ENCODE measurements at places on chromosomes 7 and 10.

DNA sequence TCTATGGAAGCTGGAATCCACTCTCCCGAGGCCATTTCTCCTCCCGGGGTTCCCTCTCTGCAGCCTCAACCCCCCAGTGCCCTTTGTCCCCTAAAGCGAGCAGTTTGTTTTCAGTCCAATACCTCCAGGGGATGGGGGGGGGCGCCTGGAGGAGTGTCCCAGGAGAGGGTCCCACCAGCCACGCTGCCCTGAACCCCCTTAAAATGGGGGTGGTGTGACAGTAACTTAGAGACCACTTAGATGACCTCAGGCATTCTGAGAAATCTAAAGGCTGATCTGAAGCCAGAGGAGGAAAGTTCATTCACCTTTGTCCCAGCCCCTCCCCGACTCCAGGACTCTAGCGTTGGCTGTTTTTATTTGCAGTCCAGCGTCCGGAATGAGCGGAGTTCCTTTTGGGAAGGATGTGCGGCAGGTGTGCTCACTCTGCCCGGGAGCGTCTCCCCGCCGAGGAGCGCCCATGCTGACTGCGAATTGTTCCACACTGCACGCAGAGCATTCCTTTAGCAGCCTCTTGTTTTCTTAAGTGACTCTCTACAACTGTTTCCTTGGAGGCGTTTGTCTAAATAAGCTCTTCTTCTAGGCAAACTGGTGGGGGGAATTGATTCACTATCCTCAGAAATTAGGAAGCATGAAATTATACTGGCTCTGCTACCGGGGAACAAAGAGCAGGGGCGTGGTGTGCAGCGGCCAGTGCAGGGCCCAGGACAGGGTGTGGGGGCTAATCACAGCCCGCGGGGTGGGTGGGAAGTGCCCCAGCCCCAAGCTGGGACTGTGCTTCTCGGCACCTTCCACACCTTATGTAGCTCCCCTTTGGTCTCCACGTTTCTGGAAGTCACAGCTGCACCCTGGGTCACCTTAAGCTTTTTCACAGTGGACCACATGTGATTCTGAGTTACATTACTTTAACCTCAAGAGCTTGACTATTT, 46.3 kb downstream of the SYPL1 start:
- DNase-seq: no peak

DNA sequence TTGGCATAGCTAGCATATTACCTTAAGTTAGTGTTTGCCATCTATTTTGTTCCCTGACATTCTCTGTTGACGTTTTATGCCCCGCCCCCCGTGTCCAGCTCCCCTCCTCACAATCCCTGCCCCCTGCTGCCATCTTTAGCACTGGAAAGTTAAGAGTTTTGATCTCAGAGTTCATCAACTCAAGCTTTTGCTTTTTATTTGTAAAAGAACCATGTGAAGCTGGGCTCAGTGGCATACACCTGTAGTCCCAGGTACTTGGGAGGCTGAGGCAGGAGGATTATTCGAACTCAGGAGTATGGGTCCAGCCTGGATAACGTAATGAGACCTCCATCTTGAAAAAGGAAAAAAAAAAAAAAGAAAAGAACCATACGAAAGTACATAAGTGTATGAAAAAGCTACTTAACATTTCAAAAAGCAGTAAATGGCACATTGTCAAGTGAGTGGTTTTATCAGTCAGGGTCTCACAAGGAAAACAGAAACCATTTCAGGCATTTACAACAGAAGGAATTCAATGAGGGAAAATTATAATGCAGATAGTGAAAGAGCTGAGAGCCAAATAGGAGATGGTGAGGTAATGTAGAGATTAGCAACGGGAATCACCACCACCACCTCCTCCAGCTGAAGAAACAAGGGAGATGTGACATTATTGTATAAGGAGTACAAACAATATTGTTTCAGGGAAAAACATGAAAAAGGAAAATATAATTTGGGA, 64.9 kb downstream of the MCU start:
- no peak for DNase-seq

- DNase-seq: no peak
Measured at GRCh38 chr7:2048006-2048405, 184.7 kb downstream of the MAD1L1 start.

- DNase-seq: no peak
Measured at GRCh38 chr7:135189221-135189662, 18.7 kb upstream of the CYREN start.

GRCh38 chr7:36711256-36711655, 13.0 kb downstream of the AOAH start:
- DNase-seq: no peak

DNA sequence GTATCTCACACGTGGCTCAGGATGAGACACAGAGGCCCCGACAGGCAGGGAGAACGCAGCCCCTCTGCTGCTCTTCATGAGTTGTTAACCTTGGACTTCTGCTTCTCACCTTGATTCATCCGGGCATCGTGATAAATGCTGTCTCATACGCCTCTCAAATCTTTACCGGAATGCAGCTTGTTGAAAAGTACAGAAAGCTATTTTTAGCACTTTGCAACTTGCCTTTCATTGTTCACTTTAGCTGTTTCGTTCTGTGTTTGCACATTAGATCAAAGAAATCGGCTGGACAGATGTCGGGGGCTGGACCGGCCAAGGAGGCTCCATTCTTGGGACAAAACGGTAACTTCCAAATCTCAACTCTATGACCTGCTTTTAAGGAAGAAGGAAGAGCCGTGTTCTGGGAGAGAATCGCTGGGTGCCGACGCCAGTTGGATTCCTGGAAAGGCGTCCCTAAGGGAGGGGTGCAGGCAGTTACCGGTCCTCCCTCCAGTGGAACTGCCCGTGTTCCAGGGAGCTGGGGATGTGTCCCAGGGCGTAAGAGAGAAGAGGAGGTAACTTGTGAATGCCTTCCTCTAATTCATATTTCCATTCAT, 49.3 kb downstream of the PFKP start:
- no peak for DNase-seq

DNA sequence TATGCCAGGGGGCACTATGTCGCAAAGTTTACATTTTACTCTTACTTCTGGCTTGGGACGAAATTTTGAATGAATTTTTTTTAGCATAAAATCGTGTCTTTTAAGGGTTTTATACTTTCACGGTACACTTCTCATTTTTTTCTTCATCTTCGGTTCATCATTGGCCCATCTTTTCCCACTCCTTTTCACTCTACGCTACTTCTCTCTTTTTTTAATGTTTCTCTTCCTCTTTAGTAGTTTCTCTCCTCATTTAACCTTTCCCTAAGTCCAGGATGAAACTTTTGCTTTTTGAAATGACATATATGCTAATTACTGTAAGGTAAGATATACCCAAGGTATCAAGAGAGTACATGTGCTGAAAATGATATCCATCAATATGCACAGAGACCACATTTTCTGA, 39.5 kb downstream of the C7orf33 start:
- DNase-seq: no peak

DNA sequence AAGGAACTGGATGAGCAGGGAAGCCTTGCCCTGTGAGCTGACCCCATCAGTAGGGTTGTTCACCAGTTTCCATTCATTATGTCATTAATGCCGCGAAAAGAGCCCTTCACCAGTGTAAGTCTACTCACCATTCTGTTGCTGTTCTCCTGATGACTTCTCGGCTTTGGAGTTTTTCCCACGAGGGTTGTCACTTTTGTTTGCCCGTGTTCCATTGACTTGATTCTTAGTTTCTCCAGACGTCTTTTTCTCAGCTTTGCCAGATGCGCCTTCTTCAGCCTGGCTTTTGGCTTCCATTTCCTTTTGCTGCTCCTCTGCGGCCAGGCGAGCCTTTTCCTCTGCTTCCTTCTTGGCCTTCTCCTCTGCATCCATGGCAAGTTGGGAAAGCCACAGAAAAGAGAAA, 128.8 kb downstream of the PPP1R17 start:
- DNase-seq: no peak

- no peak for DNase-seq
Measured at GRCh38 chr7:112410092-112410491, 40.2 kb upstream of the IFRD1 start.

DNA sequence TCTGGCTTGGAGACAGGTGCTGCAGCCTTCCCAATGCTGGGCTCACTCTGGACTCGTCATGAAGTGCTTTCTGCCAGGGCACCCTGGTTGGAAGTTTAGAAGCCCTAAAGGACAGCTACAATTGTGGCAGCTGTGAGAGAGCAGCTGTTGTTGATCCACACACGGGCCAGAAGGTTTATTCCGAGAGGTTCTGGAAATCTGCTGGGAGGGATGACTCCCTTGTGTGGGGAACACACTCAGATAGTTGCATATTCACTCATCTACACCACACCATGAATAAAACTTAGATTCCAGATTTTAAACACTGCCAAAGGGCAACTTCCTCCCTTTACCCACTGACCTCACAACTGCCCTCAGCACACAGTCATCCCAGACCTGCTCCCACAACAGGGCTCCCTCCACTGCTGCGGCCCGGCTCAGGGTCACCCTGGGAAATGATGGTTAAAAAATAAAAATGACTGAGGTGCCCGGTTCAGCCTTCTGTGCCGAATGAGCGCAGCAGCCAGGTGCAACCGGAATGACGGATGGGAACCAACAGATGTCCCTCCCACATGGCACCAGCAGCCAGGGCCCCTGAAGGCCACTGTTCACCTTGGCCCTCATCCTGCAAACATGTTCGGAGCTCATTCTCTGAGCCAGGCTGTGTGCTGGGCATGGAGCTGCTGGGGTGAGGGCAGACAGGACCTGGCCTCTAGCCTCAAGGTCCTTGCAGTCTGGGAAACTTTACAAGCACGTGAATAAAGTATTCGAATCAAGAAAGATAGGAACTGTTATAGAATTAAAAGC, 40.2 kb downstream of the ASB13 start:
- no peak for DNase-seq

DNA sequence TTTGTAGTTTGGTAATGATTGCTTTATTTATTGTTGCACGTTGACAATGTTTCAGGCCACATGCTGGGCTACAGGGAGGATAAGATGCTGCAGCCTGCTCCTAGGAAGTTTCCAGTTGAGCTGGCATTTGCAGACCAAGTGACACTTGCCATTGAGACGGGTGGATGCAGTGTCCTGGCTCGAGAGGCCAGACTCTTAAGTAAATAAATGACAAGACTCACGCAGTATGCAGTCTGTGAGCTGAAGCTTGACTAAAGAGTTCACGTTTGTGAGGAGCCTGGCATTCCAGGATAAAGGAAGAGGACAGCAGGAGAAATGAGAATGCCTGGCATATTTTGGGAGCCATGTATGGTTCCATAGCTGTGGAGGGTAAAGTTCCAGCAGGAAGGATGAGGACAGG, 105.8 kb downstream of the BAMBI start:
- DNase-seq: no peak

GRCh38 chr10:98967601-98968000, 268.1 kb downstream of the HPSE2 start:
- DNase-seq: no peak

DNA sequence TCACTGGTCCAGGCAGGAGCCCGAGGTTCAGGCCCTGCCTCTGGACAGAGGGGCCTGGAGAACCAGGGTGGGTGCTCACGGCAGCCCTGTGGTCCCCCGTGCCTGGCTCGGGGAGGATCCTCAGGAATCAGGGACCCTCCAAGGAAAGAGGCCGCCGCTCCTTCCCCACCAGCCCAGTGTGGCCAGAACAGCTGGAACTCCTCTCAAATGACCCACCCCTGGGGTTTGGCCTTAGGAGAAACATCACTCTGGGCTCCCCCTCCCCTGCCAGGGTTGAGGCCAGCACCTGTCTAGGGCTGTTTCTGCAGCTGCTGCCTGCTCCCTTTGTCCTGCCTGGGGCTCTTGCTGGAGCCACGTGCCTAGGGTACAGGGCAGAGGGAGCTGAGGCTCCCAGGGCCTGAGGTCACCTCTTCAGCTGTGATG, 161.0 kb downstream of the RNF216 start:
- DNase-seq: no peak

GRCh38 chr7:116363637-116364432, 135.7 kb upstream of the CAV2 start:
- no peak for DNase-seq

- DNase-seq: no peak
Measured at GRCh38 chr10:86592413-86592812, 61.9 kb upstream of the OPN4 start.

DNA sequence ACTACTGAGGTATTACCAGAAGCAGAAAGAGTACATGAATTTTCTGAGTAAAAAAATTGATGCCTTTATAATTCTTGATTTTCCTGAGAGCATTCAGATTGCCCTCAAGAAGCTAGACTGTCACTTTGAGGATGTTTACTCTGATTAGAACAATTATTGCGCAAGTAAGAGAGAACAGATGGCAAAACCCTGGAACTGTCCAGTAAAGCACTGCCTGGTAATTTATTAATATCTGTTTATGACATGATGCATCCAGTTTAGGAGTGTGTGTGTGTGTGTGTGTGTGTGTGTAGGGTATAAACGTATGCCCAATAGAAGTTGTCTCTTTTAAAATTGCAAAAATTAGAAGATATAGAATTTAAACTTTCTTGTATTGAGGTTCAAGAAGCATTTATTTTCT, 379.7 kb downstream of the PHTF2 start:
- DNase-seq: no peak

DNA sequence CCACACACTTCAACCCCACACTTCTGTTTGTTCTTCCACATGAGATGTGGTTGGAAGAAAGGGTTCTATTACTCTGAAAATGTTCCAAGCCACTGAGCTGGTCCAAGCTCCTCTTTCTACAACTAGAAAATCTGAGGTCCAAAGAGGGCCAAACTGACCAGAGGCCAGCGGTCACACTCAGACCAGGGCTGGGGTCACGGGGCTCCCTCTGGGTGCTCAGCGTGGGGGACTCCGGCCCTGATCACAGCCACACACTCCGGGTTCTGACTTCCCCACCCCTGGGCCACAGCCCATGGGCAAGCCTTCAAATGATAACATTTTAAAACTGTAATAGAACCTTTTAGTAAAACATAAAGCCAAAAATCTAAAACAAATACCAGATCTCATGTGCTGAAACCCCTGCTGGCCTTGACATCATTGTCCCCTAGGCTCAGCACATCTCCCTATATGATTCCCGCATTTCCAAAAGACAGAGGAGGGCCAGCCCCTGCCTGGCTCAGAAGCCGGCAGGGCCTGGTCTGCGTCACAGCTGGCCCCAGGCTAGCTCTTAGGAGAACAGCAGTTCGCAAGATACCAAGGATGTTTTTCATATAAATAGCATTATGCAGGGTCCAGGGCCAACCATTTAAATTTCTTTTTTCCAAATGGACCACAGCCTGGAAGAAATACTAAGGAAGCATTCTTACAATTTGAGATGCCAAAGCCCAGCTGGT, 3.3 kb downstream of the CRYGN start:
- no peak for DNase-seq

DNA sequence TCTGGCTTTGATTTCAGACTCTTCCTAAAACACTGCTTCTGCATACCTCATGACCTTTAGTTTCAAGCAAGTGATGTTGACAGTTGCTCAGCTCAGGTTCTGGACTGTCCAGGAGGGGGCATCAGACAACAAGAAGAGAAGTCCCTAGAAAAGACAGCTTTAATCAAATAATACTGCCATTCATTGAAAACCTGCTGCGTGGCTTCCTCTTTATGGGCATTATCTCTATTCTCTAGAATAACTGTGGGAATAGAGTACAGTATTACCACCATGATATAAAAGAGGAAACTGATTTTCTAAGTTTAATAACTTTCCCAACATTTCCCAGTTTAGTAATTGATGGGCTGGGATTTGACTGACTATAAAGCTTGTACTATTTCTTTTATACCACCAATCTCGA, 170.4 kb downstream of the SNX13 start:
- peak; percentile 83 for DNase-seq

GRCh38 chr10:133031541-133032125, 56.1 kb upstream of the ADGRA1 start:
- DNase-seq: no peak

All from KBM-7 (cell line).